ENCODE measurements at places on chromosomes 2 and 18.

DNA sequence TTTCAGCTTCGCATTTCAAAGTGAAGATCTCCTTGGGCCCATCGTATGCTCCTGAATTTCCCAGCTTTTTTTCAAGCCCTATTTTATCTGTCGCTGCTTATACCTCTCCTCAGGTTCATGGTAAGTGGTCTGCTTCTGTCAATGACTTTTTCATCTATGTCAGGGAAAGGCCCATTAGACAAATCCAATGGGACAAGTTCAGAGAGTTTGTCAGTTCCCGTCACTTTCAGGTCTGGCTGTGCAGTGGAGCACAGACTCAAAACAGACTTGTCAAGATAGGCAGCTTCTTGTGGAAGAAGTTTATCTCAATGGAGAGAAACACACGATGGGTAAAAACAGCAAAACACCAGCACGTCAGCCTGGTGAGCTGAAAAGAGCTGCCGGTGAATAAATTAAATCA is 100.9 kb upstream of the KLF7 start:
- DNase-seq = no peak

GRCh38 chr2:66717218-66717905 is 282.4 kb downstream of the MEIS1 start:
- no peak for DNase-seq

DNA sequence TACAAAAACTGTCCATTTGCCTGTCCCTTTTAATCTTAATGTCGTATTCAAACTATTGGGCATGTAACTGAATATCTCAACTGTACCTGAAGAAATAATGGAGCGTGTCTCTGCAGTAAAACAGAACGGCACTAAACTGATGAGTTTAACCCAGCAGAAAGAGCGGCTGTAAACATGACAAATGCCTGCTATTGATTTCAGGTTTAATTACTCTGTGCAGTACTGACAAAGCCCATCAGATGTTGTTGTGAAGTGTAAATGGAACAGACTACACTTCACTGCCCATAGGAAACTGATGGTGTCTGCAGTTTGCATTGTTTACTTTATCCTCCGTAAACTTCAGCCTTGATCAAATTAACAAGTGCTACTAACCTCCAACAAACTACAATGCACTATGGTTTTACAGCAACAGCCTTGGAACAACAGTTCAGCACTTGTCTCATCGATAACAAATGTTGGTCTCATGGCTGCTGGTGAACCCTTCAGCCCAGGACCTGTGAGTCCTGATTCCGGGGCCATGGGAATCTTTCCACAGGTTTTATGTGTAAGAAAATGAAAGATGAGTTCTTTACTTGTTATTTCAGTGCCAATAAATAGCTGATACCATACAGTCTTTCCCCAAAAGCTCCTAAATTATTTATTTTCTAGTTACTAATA is 316.5 kb downstream of the CCDC178 start:
- no peak for DNase-seq

- DNase-seq = no peak
Measured at GRCh38 chr18:58466636-58467205, 162.2 kb downstream of the ALPK2 start.

DNA sequence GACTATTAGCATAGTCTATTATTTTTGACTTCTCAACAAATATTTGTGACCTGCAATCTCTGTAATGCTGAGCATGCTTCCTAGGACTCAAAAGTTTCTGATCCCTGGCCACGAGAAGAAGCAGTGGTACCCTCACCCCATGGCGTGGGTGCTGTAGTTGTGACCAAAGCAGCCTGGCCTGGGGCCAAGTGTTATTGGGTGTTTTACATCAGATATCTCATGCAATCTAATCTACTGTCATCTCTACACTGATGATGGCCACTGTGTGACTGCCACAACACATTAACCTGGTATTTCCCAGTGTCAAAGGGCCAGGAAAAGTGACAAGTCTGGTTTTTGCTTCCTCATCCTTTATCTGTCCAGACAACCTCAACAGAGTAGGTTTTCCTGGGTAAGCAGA is 80.8 kb upstream of the WIPF1 start:
- DNase-seq = no peak

DNA sequence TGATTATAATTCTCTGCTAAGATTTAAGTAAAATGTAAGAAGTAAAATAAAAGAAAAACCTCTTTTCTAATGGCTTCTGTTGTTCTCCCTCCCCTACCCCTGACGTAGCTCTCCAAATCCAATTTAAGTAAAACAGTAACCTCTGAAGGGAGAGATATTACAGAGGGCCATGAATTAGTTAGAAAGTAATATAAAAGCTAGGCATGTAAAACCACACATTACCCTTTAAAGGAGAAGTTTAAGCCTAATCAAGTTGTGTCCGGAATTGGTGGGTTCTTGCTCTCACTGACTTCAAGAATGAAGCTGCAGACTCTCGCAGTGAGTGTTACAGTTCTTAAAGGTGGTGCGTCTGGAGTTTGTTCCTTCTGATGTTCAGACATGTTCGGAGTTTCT is 116.9 kb upstream of the SCN7A start:
- DNase-seq = no peak

- no peak for DNase-seq
Measured at GRCh38 chr2:38074058-38074763, 1.7 kb downstream of the CYP1B1 start.

GRCh38 chr18:45891806-45892205 is 66.3 kb downstream of the SIGLEC15 start:
- DNase-seq = no peak

- no peak for DNase-seq
Measured at GRCh38 chr2:18516112-18516511, 44.3 kb downstream of the RDH14 start.

- DNase-seq = no peak
Measured at GRCh38 chr2:20928617-20929016, 105.7 kb upstream of the LDAH start.

GRCh38 chr2:145323512-145323911 is 803.6 kb upstream of the ZEB2 start:
- no peak for DNase-seq

DNA sequence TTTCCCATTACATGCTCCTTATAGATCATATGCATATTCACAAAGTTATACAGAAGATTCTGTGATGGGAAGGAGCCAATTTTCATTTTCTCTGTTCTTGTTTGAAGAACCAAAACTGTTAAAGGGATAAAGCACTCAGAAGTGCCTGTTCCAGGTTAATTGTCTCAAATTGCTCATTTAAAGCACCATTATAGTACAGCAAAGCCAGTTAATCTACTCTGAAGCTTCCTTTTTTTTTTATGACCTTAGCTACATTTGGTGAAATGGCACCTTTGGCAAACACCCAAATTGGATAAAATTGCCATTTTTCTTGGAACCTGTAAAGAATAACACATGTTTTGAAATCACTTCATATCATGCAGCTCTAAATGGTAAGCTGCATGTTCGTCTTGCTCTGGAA is 1092.3 kb downstream of the BCL11A start:
- no peak for DNase-seq

GRCh38 chr2:164792316-164793170 is 49.1 kb downstream of the COBLL1 start:
- DNase-seq = no peak

GRCh38 chr2:174699993-174700766 is 64.1 kb downstream of the CHRNA1 start:
- no peak for DNase-seq

- DNase-seq = no peak
Measured at GRCh38 chr2:109710505-109711229, 83.4 kb upstream of the RGPD5 start.

DNA sequence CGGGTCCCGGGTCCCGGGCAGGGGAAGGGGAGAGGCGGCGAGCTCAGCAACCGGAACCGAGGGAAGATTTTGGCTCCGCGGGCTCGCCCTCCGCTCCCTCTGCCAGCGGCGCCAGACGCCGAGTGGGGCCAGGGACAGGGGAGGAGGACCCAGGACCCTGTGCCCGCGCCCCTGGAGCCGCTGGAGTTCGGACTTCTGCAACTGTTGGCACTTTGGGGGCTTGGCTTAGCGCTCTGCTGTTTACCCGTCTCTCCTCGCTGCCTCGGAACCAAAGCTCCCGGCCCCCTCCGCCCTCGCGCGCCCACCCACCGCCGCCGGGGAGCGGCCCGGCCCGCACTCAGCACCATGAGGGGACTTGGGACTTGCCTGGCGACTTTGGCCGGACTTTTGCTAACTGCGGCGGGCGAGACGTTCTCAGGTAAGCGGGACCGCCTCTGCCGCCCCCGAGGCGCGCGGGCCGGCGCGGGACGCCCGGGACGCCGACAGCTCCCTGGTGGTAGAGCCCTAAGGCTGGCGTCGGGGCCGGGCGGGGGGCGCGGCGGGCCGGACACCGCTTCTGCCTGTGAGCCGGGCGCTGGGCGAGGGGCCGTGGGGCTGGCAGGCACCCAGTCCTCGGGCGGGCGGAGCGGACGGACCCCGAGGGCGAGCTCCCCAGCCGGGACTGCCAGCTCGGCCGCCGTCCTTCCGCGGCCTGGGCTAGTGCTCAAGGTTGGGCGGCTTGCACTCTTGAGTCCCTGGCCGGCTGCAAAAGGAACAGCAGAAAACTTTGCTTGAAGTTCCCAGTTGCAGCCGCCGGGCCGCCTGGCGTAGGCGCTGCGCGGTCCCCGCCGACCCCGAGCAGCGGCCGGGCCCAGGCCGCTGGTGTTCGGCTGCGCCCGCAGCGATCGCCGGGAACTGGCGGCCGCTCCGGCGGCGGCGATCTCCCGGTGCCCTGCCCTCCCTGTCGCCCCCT is 634 bp downstream of the PTPRM start:
- DNase-seq = no peak
